Activated gamma-delta T cell treated with anti-CD3 and anti-CD28 coated beads, Interleukin-2, amount 50 U/mL, for 16 hours (primary cell): ENCODE measurements at places on chromosomes 7 and 10.

- DNase-seq = no peak
These were observed 78.4 kb downstream of the RNF216 start for GRCh38 chr7:5702876-5703571.

DNA sequence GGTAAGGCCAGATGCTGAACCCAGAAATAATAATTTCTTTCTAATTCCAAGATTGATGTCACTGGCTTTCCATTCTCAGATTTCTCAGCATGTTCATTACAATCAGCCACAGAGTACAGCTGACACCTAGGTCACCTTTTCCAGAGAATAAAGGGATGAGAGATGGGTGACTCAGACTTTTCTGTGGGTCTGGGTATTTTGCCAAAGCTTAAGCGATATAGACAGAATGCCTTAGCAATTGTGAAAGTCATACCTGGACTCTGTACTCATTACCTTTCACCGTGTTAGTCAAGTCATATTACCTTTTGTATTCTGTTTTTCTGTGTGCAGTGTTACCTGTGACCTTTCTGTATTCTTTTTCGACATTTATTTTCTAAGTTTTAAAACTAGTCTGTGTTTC, 10.6 kb upstream of the PRTFDC1 start:
- no peak for DNase-seq

DNA sequence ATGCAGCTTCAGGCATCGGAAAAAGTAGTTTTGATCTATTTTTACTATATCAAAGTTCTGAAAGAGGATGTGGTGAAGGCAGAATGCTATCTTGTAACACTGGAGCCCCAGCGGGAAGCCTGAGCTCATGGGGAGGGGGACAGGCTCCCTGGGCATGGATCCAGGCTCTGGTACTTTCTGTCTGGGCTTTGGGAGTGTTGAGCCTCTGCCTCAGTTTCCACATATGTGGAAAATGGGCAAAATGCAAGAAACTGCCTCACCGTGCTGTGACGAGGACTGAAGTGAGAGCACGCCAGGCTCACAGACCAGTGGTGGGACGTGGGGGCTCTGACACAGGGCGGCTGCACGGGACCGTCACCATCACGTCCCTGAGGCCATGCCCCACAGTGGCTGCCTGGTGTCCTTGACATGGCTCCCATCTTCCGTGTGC, 182.9 kb upstream of the SHH start:
- no peak for DNase-seq

GRCh38 chr7:101386177-101386557, 23.5 kb downstream of the COL26A1 start:
- DNase-seq = no peak

DNA sequence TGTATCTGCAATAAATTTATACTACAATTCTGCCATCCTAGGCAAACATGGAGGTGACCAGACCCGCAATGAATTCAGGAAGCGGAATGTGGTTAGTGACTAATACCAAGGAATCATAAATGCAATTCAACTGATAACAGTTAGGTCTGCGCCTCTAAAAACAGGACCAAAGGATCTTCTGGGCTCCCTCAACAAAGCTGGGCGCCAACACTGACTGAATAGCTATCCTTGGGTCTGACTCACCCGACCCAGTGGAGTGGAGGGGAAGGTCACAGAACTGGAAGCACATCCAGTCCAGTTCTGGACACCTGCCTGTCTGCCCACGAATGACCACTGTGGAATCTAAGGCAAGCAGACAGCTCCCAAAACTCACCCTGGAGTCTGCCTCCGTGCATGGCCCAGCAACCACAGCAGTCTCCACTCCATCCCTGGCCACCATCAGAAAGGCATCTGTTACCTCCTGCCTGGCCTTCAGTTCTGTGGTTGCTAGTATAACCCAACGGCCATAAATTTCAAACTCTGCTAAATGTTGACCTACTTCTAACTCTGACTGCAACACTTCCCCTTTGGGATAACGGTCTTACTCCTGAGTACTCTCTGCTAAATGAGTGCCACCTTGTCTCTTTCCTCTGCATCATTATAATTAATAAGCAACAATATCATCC, 43.0 kb upstream of the DLX6 start:
- DNase-seq = no peak

GRCh38 chr7:45186261-45186813, 28.7 kb downstream of the RAMP3 start:
- no peak for DNase-seq

GRCh38 chr7:151810441-151811232, 66.3 kb downstream of the PRKAG2 start:
- no peak for DNase-seq

- no peak for DNase-seq
These were observed 339.8 kb upstream of the LRRTM3 start for GRCh38 chr10:66586073-66586472.

DNA sequence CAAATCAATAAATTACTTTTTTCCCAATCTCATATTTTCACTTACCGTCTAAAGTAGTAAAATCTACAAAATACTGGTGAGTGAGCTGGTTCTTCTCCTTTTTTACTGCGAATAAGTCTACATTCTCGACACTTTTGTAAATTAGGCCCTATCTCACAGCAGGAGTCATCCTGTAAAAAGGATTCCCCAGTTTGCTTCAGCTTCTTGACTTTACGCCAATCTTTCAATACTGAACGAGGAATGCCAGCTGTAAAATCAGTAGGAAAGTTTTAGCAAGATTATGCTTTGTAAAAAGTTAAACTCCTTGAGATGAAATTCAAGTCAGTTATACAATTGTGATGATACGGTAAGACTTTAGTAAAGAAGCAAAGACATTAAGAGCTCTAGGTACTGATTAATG, 67.3 kb downstream of the NRBF2 start:
- DNase-seq = no peak

- DNase-seq = no peak
These were observed 51.4 kb downstream of the RBM20 start for GRCh38 chr10:110695539-110695886.

DNA sequence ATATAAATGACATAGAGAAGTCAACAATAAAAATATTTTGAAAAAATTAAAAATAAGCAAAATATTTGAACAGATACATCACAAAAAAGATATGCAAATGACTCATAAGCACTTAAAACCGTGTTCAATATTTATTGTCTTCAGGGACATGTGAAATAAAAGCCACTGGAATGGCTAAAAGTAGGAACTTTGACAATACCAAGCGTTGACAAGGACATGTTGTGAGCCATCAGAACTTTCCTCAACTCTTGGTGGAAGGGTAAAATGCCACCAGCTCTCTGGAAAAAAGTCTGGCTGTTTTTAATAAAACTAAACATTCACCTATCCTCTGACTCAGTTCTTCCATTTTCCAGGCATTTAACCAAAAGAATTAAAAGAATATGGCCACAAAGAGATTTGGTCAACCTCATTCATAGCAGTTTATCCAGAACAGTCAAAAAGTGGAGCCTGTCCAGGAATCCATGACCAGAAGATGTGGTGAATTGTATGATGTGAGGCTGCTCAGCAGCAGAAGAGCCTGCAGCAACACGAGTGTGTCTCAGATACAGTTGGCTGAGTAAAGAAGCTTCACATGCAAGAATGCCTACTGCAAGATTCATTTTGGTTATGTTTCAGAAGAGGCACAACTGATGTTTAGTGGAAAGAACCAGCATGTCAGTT, 7.1 kb upstream of the KLF6 start:
- DNase-seq = no peak

DNA sequence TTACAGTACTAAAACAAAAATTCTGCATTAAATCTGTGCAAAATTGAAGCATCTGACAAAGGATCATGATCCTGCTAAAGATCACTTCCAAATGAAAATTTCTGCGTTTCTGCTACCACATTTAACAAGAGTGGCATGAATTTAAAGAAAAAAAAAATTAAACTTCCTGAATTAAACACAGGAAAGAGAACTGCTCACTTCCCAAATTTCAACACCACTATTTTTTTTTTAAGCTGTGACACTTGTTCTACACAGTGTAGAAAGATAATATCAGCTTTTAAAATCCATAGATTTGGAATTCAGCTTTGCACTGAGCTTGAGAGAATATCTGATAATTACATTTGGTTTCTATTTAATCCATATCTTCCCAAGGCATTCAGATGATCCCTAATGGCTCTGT, 73.6 kb downstream of the EPC1 start:
- no peak for DNase-seq

GRCh38 chr7:71497256-71497946, 365.5 kb downstream of the GALNT17 start:
- no peak for DNase-seq

- no peak for DNase-seq
These were observed 146.6 kb downstream of the SH2D4B start for GRCh38 chr10:80684259-80684658.

- no peak for DNase-seq
These were observed 104.2 kb upstream of the ACBD5 start for GRCh38 chr10:27344568-27345454.

DNA sequence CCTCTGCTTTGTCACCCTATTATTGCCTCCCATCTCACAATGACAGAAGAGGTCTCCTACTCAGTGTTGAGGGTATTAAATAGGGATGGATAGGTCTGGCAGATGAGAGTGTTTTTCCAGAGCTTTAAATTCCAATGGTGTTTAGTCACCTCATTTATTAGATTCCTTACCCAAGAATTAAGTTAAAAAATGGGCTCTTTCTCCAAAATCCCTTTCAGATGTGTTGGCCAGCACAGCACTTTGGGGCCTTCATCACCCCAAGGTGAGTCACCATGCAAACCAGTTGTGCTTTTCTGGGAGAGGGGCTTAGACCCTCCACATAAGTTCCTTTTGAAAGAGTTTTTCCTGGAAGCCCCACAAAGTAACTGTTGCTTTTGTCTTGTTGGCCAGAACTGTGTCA, 78.4 kb downstream of the CYP26A1 start:
- DNase-seq = no peak
